ENCODE measurements at places on chromosomes 5 and 9.

DNA sequence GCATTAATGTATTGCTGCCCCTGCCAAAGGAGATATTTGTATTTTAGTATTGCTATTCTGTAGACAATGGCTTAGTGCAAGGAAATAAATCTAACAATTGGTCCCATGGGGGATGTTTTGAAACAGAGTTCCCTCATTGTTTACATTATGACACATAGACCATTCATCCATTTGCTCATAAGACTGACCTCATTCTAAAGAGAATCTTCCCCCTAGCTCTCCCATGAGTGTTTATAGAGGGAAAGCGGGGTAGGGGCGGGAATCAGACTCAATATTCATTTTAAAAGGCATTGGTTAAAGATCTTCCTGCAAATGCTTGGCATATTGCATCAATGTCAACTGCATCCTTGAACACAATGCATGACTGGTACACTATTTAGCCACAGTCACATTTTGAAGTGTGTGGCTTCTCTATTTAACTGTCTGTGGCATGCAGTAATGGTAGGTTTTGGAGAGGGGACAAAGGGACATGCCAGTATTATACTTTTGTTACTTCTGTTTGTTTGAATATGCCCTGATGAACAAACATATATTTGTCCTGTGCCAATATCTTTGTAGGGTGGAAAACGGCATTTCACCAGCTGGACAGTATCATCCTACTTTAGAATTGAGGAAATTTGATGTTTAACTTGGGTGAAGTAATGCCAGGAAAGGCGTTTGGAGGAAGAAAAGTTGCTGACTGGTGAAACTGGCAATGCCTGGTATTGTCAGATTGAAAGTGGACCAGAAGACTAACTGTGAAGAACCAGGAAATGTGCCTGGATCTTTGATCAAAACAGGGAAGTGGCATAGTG, 84.1 kb upstream of the MEGF10 start:
- no peak for DNase-seq

DNA sequence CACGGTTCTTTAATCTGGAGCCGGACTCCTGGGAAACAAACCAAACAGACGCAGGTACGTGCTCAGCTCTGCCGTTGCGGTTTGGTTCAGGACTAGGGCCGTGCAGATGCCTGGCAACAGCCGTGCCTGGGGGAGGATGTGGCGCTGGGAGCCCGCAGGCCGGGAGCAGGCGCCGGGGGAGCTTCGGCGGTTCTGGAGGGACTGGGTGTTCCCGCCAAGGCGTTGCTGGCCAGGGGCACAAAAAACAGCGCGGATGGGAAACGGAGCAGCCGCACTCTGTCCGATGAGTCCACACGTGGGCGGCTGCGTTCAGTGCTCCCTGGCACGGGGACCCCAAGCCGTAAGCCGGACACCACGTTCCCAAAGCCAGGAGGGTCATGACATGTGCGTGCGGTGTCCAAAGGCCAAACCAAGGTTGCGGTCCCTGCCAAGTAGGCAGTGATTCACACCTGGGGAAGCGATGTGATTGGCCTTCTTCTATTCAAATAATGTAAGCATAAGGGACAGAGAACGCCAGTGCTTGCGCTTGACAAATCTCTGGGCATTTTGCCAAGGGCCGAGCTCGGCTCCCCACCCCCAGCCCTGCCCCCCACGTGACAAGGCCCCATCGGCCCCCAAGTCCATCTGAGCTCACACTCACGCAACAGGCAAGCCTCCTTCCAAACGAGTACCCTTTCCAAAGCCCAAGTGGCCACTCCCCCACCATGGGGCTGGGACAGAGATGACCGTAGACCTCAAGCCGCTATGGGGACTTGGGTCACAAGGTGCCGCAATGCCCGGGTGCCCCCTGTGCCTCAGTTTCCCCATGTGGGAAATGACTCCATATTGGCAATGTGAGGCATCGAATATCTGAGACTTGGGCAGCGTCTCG, 49.7 kb upstream of the NKD2 start:
- no peak for DNase-seq

- no peak for DNase-seq
Observed at GRCh38 chr5:153039501-153039900, 451.0 kb upstream of the GRIA1 start.

GRCh38 chr5:123807177-123807945, 295.4 kb downstream of the CSNK1G3 start:
- no peak for DNase-seq

- DNase-seq = no peak
Observed at GRCh38 chr5:131754363-131754762, 42.5 kb downstream of the FNIP1 start.

DNA sequence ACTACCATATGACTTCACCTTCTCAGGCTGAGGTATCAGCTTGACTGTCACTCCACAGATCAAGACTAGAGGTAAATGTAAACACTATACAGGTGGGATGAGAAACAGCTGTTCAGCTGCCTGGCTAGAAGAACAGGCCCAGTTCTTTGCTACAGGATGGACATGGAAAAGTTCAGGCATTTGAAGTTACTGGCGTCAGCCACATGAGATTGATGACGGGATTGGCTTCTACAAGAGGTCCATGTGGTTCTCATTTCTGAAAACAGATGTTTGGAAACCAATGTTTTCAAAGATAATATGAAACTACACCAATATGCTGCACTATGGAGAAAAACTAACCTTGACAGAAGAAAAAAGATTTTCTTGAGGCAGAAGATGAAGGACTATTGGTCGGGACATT, 324.1 kb downstream of the CDH10 start:
- DNase-seq = no peak

DNA sequence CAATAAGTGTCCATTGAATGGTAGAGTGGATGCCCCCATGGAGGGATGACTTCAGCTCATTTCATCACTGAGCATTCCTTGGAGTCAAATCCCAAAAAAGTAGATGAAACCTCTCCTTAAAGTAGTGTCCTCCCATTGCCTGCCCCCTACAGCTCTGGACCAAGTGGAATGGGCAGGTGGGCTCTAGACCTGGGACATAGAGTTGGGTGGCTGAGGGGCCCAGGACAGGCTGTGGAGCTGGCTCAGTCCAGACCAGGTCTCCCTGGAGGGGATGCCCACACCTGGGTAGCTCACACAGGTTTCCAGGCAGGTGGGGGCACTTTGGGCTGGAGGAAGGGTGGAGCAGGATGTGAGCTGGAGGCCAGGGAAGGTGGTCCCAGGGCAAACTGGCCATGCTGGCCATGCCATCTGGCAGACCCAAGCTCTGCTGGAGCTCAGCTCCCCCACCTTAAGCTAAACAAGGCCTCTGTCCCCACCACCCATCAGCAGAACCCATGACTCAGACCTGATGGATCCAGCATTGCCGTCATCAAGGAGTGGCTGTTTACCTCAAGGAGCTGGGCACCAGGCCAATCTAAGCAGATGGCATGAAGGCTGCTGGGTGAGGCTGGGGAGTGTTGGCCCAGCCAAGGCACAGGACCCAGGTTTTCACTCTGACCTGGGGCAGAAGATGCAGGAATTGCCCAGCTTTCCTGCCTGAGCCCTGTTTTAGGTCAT, 6.2 kb upstream of the SPINK4 start:
- no peak for DNase-seq

GRCh38 chr5:139960723-139961383, 82.2 kb downstream of the NRG2 start:
- no peak for DNase-seq

DNA sequence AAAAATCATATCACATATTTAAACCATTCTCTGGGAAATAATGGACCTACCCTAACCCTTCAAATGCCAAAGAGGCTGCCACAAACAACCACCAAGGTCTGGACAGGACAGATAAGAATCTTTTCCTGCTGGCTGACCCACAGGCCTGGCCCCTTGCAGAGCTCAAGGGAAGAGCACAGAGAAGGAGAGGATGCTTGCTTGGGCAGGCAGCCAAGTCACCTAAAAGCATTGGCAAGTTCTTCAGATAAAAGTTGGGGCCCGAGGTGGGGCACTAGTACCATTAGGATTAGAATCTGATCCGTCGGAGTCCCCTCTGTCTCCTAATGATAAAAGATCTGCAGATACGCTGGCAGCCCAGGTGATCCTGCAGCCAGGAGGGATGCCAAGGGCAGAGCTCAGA, 176.6 kb downstream of the GABBR2 start:
- no peak for DNase-seq

- no peak for DNase-seq
Observed at GRCh38 chr5:107516452-107517184, 154.1 kb downstream of the EFNA5 start.

GRCh38 chr5:154575546-154576428, 97.8 kb upstream of the HAND1 start:
- no peak for DNase-seq

- no peak for DNase-seq
Observed at GRCh38 chr5:83387041-83387440, 84.5 kb upstream of the VCAN start.

DNA sequence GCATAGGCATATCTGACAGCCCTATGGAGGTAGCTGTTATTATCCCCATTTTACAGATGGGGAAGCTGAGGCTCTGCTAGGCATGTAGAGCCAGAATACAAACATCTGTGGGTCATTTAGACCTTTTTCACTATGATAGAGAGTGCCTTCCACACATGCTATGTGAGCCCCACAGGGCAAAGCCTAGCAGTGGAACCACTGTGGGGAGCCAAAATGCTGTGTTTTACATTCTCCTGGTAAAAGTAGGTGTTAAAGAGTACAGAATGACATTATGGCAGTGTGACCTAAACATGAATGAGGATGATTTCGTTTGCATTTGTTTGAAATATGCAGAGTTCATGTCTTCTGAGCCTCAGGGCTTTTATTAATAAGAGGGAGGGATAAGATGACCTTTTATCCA, 265.2 kb downstream of the MAST4 start:
- no peak for DNase-seq

DNA sequence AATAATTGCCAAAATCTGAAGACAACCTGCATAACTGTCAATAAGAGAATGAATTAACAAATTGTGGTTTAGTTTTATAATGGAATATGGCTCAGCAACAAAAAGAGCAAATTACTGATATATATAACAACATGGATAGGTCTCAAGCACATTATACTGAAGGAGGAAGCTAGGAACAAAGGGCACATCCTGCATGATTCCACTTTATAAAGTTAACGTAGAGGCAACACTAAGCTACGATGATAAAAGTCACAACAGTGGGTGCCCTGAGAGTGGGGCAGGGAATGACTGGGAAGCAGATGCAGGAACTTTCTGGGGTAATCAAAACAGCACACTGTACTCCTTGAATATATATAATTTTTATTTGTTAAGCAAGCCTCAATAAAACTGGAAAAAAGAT, 165.2 kb downstream of the RMI1 start:
- DNase-seq = no peak

DNA sequence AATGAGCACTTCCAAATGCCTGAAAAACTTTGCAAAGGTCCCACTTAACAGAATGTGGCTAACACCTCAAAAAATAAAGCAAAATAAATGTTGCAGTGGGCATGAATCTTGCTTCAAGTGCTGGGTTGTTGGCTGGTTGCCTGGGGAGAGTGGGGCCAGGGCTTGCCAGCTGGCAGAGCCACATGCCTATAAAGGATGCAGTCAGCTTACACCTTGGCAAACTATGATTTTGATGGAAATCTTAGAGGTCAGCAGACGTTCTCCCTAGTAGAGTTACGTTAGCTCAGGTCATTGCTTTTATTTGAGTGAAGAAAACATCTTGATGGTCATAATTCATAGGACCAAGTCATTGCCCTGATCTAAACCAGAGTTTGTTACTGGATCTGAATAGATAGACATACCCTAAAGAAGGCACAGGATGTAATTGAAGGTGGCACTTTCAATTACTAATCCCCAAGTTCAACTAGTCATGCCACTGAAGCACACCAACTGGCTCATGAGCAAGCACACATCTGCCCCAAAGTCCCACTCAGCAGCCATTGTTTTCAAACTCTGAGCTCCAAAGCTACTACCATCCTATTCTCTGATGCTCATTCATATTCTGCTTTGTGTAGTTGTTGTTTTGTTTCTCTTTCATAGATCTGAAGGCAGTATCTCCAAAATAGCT, 51.2 kb upstream of the ZSWIM6 start:
- DNase-seq = no peak

DNA sequence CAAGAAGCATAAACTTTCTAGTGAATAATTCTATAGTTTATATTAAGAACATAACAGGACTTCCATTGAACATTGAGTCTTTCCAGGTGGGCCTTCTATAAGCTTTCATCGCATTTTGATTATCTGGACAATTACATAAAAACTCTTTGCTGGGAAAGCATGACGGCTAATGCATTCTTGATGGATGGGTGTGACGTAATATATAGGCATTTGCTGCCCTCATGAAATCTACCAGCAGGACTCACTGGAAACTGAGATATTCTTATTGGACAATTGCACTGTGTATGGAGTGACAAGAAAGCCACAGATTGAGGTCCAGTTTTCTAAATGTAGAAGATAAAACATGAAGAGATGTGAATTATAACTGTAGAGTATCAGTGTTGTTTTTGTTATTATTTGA, 15.0 kb downstream of the PTPRD start:
- DNase-seq = no peak

GRCh38 chr5:96114736-96115135, 153.1 kb upstream of the ELL2 start:
- no peak for DNase-seq

GRCh38 chr9:118423021-118423420, 718.8 kb downstream of the TLR4 start:
- DNase-seq = no peak

GRCh38 chr5:131794586-131794985, 2.2 kb downstream of the FNIP1 start:
- no peak for DNase-seq

- no peak for DNase-seq
Observed at GRCh38 chr9:137960496-137960895, 82.9 kb downstream of the CACNA1B start.

GRCh38 chr5:173538018-173538417, 78.4 kb downstream of the BOD1 start:
- no peak for DNase-seq

GRCh38 chr5:170570476-170570875, 66.7 kb downstream of the KCNIP1 start:
- DNase-seq = no peak

DNA sequence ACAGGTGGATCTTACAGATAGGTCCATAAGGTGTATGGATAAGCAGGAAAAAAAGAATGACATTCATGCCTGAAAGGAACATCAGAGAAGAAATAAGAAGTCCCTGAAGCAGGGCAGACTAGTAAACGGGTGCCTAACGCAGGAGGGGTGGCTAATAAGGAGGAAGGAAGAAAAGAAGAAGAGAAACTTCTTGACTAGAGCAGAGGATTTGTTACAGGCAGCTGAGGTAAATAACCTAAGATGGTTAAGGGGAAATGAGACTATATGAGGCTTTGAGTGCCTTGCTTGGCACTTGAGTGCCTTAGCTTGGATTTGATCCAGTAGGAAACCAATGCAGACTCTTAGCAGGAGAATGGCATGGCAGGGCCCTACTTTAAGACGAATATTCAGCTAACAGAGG, 313.5 kb upstream of the PDE4D start:
- DNase-seq = no peak

GRCh38 chr5:119879446-119879845, 250.1 kb downstream of the FAM170A start:
- DNase-seq = no peak

GRCh38 chr5:34538026-34538672, 118.0 kb upstream of the RAI14 start:
- DNase-seq = no peak

GRCh38 chr5:7218141-7218540, 177.8 kb upstream of the ADCY2 start:
- DNase-seq = no peak
